ENCODE measurements at places on chromosomes 1 and 21.

DNA sequence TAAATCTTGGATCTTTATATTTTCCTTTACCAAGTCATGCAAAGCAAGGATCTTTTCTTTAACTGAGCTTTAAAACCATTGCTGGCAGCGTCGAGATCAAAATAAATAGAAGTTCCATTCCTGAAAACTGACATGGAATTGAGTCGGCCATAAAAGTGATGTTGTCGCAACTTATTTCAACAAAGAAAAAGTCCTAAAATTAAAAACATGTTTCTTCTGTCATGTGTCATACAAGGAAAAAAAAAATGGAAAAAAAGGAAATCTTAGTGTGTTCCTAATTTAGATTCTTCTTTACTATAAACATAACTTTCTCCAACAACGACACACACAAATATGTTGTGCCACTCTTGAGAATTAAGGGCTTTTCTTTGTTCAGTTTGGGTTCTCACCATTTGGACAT is 34.9 kb downstream of the GREM2 start:
- DNase-seq = no peak

GRCh38 chr1:218667781-218668516 is 322.8 kb downstream of the TGFB2 start:
- DNase-seq = no peak

DNA sequence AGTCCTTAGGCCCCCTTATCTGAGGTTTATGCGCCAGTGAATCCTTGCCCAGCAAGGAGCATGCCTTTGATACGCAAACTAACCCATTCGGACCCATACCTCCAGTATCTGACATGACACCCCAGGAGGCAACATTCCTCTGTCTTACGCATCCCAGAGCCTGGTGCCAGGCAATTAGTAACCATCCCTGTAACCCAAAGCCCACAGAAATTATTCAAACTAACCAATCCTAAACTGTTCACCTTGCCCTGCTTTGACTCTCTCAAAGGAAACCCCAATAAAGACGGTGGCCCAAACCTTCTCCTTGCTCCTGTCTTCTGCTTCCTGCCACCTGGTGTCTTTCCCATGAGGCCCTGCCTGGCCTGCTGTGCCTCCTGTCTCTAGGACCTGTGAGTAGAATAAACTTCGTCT is 36.4 kb downstream of the ZNF496 start:
- no peak for DNase-seq

DNA sequence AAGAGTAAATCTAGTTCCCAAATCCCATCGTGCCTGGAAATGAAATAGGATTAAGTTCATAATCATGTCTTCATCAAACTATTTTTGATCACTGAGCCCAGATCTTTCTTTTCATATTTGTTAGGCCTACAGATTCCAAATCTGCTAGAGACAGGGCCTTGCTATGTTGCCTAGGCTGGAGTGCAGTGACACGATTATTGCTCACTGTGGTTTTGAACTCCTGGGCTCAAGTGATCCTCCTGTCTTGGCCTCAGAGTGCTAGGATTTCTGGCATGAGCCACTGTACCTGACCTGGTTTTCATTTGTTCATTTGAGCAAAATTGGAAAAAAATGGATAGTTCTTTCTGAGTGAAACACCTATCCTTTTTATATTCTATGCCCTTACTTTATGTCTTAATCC is 28.0 kb upstream of the DIPK1A start:
- no peak for DNase-seq

GRCh38 chr1:165884690-165885304 is 57.4 kb downstream of the UCK2 start:
- DNase-seq = no peak

GRCh38 chr1:160951443-160952128 is 3.0 kb downstream of the ITLN2 start:
- no peak for DNase-seq

GRCh38 chr1:176543360-176544129 is 80.6 kb downstream of the PAPPA2 start:
- no peak for DNase-seq

- DNase-seq = no peak
These were observed 200.6 kb downstream of the ADGRL2 start for GRCh38 chr1:82001345-82001744.

DNA sequence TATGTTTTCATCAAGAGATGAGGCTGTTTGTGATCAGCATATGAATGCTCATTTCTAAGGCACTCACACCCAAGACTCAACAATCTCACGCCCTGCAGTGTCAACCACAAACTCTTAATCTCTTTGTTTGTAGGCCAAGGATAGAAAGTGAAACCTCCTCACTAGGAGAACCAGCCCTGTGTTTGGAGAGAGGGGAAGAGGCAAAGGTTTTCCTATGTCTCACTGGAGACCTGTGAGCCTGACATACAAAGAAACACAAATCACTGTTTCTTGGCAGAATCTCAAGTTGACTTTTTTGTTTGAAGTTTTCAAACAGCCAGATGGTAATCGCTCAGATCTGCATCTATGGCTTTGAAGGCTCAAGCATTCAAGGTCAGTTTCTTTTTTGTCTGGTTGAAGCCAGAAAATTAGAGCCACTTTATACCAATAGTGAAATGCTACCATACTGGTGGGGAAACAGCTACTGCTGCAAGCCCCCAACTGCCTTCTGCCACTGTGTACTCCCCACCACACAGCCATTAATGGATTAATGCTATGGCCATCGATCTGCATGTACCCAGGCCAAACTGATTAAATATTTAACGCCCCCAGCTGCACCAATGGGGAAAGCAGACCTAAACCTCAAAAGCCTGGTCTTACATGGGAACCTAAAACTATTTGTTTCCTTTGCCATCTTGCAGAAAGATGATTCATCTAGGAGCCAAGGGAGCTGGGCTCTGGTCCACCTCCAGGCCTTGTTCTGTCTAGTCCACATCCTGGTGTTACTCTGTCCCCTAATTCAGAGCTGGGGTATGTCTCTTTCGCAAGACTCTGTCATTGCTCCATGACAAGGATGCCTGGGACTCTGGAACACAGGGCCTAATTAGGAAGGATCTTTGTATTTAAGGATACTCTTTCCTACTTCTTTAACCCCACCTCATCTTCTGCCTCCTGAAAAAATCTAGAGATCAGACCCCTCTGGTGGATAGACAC is 16.3 kb downstream of the PDZK1 start:
- DNase-seq = no peak

GRCh38 chr1:178847396-178847849 is 23.5 kb downstream of the ANGPTL1 start:
- no peak for DNase-seq

- no peak for DNase-seq
These were observed 40.2 kb downstream of the GPR161 start for GRCh38 chr1:168096296-168097165.

Measured in posterior vena cava (tissue), 2 donors.